ENCODE measurements at places on chromosomes 7 and 10.

GRCh38 chr10:52348037-52348564 is 34.0 kb downstream of the DKK1 start:
- DNase-seq: no peak

- no peak for DNase-seq
Observed at GRCh38 chr7:158395780-158396278, 191.8 kb downstream of the PTPRN2 start.

DNA sequence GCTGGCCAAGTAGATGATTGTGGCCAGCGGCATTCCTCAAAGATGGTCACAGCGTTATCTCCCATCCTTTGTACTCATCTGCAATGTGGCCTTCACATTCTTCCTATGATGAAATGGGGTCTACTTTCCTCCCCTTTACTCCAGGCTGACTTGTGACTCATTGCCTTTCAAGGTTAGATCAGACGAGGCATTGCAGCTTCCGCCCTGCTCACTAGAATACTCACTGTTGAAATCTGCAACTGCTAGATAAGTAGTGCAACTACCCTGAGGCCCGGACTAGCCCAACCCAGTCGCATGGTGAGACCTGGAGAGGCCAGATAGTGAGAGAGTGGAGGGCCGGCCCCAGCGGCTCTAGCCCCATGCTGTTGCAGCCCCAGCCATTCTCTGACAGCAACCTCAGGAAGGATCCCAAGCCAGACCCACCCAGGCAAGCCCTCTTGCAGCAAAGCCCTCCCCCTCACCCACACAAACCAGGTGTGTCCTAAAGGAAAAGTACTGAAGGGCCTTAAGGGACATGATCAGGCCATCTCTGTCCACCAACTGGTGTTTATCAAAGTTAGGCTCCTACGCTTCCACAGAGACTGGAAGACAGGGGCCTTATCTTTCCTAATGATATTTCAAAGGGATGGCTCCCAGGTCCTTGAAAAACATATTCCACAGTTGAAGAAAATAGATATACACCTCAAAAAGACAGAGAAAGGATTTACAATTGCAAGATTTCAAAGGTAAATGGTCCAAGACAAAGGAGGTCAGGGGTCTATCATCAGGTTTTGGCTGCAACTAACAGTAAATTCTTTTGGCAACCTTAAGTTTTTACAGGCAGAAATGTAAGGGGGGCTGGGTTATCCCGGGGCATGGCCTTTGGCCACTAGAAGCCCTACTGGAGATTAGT is 107.2 kb upstream of the TRIM24 start:
- no peak for DNase-seq

DNA sequence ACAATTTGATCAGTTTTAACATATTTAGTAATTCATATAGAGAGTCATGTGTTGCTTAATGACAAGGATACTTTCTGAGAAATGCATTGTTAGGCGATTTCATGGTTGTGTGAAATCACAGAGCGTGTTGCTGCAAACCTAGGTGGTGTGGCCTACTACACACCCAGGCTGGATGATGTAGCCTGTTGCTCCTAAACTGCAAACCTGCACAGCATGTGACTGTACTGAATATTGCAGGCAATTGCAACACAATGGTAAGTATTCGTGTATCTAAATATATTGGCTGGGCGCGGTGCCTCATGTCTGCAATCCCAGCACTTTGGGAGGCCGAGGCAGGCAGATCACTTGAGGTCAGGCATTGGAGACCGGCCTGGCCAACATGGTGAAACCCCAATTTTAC is 73.7 kb upstream of the BAIAP2L1 start:
- DNase-seq: no peak

DNA sequence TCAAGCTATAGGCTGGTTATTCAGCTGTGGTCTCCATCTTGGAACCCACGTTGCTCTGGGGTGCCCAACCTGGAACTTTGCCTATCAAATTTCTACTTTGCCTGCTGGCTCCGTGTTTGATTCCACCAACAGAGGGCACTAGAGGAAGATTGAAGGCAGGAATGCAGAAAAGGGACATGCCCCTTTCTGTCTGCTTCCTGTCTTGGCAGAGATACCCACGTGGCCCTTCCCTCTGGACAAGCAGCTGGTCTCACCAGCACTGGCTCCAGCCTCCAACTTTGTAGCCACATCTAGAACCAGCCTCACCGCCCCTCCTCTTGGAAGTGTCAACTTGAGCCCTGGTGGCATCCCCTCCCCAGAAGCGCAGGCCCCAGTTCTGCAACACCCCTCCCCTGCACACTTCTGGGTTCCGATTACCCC is 52.1 kb upstream of the ZNF438 start:
- DNase-seq: no peak

- DNase-seq: no peak
Observed at GRCh38 chr10:33132626-33133025, 174.6 kb upstream of the ITGB1 start.

GRCh38 chr7:117347962-117348672 is 25.3 kb upstream of the WNT2 start:
- no peak for DNase-seq

DNA sequence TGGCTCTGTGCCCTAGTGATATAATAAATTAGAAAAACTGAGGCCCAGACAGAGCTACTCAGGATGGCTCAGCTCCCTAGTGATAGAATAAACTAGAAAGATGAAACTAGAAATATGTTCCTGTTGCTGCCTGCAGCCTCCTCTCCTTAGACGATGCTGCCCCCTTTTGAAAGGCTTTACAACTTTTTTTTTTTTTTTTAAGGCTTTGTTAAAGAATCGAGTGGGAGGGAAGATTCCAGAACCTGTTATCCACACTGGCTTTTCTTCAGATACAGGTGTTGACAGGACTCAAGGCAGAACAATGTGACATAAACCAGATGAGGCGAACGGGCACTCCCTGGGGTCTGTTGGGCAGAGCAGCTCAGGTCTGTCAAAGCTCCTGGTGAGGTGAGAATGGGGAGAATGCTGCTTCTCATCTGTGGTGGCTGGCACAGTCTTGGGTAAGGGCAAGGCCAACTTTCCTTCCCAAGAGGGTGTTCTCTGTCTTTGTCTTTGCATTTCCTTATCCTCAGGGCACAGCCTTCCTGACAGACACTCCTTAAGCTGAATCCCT is 175.1 kb downstream of the COBL start:
- DNase-seq: peak; percentile 25

GRCh38 chr7:116324582-116324981 is 114.2 kb downstream of the TES start:
- DNase-seq: no peak

DNA sequence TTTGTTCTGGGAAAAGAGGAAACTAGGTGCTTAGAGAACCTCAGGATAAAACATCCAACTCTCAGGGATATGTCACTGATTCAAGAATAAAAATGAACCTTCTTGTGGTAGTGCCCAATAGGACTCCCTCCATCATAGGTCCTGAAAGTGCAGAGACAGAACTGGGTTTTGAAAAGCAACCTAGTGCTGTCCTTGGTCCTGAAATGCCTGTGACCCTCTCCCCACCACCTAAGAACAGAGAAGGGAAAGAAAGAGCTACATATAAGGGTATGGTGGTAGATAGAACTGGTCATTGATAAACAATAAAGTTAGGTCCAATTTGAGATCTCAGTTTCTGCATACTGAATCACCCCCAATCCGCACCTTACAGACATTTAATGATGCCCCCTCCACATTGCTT is 953.3 kb downstream of the XPNPEP1 start:
- no peak for DNase-seq

GRCh38 chr10:43199684-43200537 is 61.7 kb downstream of the CSGALNACT2 start:
- no peak for DNase-seq

DNA sequence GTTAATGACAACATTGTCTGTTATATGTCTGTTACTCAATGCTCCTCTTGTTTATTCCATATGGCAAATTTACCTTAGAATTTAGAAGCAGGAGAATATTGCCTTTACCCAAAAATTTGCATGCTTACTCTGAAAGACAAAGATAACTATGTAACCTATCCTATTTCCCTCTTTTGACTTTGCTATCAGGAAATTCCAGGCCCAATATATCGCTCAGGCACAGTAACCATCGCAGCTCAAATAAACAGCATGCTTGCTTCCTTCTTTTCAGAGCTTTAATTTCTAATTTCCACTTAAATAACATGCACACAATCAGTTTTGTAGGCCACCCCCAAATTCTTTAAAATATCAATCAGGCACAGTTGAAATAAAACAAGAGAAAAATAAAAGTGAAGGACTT is 57.8 kb downstream of the EBLN1 start:
- DNase-seq: no peak

DNA sequence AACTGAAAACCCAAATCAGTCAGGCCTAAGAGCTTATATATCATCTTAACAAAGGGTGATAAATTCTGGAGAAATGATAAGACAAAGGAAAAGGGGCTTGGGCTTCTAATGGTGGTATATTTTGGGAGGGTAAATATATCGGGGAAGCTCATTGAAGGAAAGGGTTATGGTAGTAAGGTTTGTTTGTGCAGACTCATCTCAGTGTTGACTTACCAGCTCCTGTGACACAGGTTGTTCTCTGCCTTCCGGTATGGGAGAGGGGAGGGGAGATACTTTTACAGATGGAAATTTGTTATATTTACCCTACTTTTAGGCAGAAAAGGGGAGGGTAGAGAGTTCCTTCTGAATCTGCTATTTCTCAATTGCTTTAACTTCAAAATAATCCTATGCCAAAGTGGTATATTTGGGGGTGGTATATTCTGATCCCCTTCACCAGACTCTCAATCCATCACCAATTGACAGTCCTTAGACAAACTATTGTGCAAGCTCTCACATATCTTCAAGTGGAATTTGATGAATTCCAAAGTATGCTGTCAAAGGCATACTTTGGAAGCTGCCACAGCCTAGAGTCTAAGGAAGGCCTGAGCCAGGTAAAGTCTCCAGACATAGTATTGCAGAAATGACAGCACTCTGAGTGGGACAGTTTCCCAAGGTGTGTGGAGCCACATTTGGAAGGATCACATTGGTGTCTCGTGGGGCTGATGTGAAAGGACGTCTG is 13.3 kb upstream of the PAPSS2 start:
- no peak for DNase-seq

DNA sequence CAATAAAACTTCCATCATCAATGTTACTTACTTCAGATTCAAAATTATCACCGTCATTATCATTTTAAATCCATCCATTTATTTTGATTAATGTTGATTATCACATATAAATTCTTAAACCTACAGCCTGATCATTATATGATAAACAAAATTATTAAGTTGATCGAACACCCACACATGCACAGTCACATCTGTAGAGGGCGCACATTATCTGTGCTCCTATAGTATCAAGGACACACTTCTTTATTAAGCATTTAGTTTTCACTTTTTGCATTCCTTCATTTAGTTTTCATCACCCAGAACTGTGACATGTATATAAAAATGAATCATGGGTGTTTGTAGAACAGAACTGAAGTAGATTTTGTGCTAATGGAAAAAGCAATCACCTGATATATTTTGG is 26.2 kb upstream of the ZNF716 start:
- no peak for DNase-seq

DNA sequence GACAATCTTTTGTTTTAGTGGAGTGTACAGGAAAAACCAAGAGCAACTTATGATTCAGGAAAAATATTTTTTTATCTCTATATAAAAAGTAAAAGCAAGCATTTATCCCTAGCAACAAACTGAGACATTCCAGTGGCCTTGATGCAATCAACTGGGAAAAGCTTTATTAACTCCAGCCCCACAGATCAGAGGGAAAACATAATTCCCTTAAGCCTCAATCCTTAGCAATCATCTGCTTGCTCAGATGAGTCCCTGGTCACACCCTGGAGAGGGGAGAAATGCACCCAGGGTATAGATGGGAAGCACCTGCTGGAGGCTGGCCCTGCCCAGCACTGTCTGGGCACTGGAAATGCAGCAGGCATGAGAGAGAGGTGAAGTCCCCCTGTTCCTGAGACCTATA is 636.6 kb downstream of the TNS3 start:
- DNase-seq: no peak

DNA sequence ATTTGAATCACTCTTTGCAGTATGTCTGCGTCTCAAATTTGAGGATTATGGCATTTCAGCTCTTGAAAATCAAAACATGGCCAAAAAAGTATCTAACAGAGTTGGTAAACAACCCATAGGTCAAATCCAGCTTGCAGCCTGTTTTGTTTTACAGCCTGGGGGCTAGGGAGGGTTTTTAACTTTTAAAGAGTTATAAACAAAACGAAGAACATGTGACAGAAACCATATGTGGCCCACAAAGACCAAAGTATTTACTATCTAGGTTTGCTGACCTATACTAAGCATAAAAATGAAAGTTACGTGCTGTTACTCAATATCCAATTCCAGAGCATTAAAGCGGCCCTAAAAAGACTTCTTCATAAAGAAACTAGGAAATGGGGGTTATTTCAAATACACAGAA is 55.5 kb upstream of the STARD3NL start:
- no peak for DNase-seq

DNA sequence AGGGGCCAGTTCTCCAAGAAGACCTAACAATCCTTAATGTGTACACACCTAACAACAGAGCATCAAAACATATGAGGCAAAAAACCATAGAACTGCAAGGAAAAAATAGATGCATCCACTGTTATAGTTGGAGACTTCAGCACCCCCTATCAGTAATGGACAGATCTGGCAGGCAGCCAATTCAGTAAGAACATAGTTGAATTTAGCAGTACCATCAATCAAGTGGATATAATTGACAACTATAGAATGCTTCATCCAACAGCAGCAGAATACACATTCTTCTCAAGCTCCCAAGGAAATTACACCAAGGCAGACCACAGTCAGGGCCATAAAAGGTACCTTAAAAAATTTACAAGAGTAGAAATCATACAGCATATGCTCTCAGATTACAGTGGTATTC is 42.2 kb downstream of the POLL start:
- DNase-seq: no peak

DNA sequence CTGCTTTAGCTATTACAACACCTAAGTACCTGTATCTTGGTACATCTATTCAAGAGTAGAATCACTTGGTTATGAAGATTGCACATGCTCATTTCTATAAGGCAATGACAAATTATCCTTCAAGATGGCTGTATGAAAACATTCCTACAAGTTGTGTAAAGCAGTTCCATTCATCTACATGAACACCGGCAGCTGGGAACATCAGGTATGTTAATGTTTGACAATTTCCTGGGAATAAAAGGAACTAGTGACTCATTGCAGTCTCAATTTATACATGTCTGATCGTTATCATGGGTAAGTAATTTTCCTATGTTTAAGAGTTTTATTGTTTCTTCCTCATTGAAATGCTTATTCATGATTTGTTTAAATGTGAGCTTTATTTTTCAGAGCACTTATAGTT is 203.2 kb upstream of the SEMA3E start:
- no peak for DNase-seq

DNA sequence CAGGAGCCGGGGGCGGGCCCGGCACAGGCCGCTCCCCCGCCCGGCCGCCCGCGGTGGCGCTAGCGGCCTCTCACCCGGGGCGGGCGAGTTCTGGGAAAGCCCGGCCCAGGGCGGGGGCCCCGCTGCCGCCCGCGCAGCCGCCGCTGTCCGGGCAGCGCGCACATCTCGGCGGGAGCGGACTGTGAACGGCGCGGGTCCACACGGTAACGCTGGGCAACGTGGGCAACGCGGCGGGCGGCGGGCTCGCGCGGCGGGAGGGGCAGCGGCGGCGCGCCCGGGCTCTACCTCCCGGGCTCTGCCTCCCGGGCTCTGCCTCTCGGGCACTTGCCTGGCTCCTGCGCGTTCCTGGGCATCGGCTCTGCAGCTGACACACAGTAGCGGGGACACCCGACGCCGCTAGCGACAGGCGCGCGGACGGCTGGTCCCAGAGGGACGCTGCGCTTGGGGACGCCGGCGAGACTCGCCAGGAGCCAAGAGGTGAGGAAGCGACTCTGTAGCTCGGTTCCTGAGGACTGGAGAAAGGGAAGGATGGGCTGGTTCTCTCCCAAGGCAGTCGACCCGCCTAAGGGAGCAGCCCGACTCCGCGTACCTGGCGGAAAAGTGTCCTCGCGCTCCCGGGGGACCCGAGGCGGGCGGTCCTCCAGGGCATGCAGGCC is at the start of gene PLCE1:
PLCE1 (plus strand) TSS at position 150 of the 656 bp plus-strand sequence. CDS start 37,116 bp downstream, outside the sequence.
- no peak for DNase-seq
